ENCODE measurements at places on chromosomes 1 and 21.

GRCh38 chr1:202862679-202863560 lies 26.0 kb downstream of the RABIF start:
- DNase-seq: no peak

DNA sequence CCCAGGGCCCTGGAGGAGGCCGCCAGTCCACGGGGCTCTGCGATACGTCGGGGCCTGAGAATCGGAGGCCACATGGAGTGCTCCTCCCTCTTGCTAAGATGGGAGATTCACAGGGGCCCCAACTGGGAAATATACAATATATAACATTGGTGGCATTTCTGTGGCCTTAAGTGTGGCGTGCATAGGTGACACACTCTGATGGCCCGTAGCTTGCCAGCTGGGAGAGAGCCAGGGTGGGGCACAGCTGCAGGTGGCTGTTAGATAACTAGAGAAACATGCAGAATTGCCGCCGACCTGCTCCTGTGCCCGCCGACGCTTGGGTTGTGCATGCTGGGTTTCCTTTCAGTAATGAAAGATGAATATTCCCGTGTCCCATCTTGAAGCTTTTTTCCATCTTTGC lies 30.1 kb downstream of the UMODL1 start:
- no peak for DNase-seq

- DNase-seq: no peak
Observed at GRCh38 chr1:158793604-158794003, 12.6 kb upstream of the OR6N2 start.

- no peak for DNase-seq
Observed at GRCh38 chr1:184632415-184633175, 122.1 kb downstream of the EDEM3 start.

- no peak for DNase-seq
Observed at GRCh38 chr1:59816318-59816878, 1.6 kb downstream of the HOOK1 start.

- DNase-seq: no peak
Observed at GRCh38 chr1:239676522-239677273, 290.3 kb downstream of the CHRM3 start.

GRCh38 chr1:42777852-42778251 lies 6.9 kb upstream of the TMEM269 start:
- no peak for DNase-seq

- DNase-seq: no peak
Observed at GRCh38 chr1:188406636-188407035, 1577.9 kb downstream of the PLA2G4A start.

Measured in stimulated activated CD8-positive, alpha-beta memory T cell treated with anti-CD3 and anti-CD28 coated beads, Interleukin-7, amount 100 ng/mL, for 1 hour (primary cell).